Natural killer cell treated with Interleukin-12 subunit alpha and Interleukin-12 subunit beta and Interleukin-15 and Interleukin-18, amount 100 ng/mL, for 72 hours (primary cell): ENCODE measurements at places on chromosomes 13 and 19.

DNA sequence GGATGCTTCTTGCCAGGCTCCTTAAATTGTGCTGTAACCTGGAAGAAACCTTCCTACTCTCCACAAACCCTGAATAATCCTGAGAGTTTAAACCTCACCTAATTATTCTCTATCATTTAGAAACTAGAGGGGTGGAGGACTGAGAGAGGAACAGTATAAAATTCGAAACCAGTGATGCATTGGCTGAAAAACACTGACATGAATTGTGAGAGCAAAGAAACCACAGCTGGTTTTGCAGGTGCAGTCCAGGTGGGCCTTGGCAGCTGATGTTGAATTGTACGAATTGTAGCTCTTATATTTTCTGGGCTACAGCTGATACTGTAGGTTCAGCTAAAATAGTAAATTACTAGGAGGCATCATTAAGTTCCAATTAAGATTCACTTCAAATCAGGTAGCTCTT is 227.0 kb upstream of the SLITRK5 start:
- DNase-seq = no peak

GRCh38 chr19:50230379-50231351 is 27.2 kb downstream of the MYH14 start:
- no peak for DNase-seq

- DNase-seq = no peak
These were observed 147.3 kb downstream of the LHFPL6 start for GRCh38 chr13:39455521-39456175.

DNA sequence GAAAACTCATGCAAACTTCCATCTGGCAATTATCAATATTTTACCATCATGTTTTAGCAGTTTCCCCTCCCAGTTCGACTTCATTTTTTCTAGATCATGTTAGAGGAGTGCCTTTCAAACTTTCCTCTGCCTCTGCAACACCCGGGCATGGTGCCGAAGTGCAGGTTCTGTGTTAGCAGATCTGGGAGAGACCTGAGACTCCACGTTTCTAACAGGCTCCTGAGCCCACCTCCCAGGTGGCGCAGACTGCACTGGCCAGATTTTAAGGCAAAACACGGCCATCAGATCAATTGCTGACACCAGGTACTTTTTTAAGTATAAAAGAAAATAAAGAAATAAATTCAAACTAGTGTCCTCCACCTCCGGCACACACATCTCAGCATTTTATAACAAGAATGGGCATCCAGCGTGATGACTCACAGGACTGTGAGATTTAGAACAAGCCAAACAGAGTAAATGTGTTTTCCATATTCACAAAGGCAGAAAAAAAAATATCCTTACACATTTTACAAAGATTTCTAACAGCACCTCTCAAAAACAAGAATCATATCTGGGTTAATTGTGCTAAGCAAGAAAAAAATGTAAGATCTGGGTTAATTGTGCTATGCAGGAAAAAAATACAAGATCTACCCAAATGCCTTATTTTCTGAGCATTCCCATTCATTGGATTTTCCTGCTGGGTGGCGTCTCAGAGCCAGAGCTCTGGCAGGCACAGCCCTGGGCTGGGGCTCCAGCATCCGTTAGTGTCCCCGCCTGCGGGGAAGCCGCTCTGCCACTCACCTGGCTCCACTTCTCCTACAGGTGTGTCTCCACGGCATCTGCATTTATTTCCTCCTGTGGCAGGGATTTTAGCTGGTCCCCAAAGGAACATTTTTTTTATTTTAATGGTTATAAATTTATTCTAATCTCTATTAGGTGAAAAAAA is 127.9 kb upstream of the SOX1 start:
- no peak for DNase-seq

DNA sequence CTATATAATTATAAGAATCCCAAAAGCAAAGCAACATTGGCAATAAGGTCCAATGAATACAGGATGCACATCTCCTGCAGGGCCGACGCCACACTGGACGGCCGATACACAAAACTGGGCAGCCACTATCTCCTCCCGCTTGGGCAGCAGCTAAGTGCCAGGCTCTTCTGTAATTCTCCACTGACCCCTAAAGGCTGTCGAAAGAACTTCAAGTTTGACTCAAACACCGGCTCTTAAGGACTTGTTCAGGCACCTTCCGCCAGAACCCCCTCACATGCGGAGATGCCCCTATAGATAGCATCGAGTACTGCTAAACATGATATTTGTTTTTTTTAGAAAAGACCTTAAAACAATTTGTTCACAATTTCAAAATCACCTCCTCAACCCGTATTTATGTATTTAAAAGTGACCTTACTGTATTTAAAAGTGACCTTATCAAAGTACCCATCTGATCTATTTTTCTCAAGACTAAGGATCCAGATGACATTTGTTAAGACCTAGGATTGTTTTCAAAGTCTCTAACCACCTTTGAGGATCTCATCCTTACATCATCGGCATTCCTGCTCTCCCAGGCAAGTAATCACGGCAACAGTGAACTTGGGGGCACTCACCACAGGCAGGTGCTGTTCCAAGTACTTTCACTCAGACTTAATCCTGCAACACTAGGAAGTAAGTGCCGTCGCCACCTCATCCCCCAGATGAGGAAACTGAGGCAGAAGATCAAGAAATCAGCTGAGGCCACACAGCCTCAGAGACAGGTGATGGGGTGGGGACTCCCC is 77.8 kb downstream of the TUBGCP3 start:
- no peak for DNase-seq

- DNase-seq = no peak
These were observed 144.8 kb downstream of the DACH1 start for GRCh38 chr13:71722206-71722605.

DNA sequence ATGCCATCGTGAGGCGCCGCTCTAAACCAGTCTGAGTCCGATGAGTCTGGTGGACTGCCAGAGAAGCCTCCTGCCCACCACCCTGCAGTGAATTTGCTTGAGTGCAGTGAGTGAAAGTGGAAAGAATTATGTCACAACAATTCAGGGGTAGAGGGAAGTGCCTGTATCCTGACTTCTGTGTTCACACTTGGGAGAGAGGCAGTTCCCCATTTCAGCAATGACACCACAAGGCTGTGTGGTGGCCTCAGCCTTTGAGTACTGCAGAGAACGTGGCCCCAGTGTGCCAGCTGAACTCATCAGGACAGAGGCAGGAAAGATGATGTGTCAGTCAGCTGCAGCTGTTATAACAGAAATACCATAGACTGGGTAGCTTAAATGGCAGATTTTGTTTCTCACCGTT is 155.6 kb downstream of the COG6 start:
- DNase-seq = no peak

- DNase-seq = no peak
These were observed 15.4 kb downstream of the FGF14 start for GRCh38 chr13:102386461-102386860.

- DNase-seq = no peak
These were observed 668 bp downstream of the ZFR2 start for GRCh38 chr19:3867971-3868769.

- DNase-seq = no peak
These were observed 15.0 kb downstream of the PAF1 start for GRCh38 chr19:39375929-39376328.

DNA sequence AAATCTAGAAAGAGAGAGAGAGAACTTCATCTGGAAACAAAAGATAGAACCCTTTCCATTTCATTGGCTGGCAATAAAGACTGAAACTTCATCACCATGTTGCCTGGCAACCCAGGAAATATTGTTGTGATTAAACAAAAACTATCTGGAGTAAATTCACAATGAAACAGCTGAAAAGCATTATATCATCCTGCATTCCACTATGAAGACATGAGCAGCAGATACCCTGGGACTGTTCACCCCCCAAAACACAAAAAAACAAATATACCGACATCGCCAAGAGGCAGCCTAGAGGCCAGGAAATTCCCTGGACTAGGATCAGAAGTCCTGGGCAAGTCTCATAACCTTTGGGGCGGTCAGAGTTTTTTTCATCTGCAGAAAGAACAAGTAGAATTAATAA is 158.3 kb downstream of the FOXO1 start:
- DNase-seq = no peak

GRCh38 chr19:50490991-50491472 is 14.4 kb upstream of the GARIN5A start:
- DNase-seq = no peak

- no peak for DNase-seq
These were observed 189.3 kb upstream of the SPRY2 start for GRCh38 chr13:80530191-80530590.

- DNase-seq = no peak
These were observed 14.6 kb downstream of the CSNK1A1L start for GRCh38 chr13:37090912-37091311.
